ENCODE measurements at places on chromosomes 1 and 21.

- no peak for DNase-seq
Measured at GRCh38 chr1:20508411-20508771, 440 bp upstream of the MUL1 start.

DNA sequence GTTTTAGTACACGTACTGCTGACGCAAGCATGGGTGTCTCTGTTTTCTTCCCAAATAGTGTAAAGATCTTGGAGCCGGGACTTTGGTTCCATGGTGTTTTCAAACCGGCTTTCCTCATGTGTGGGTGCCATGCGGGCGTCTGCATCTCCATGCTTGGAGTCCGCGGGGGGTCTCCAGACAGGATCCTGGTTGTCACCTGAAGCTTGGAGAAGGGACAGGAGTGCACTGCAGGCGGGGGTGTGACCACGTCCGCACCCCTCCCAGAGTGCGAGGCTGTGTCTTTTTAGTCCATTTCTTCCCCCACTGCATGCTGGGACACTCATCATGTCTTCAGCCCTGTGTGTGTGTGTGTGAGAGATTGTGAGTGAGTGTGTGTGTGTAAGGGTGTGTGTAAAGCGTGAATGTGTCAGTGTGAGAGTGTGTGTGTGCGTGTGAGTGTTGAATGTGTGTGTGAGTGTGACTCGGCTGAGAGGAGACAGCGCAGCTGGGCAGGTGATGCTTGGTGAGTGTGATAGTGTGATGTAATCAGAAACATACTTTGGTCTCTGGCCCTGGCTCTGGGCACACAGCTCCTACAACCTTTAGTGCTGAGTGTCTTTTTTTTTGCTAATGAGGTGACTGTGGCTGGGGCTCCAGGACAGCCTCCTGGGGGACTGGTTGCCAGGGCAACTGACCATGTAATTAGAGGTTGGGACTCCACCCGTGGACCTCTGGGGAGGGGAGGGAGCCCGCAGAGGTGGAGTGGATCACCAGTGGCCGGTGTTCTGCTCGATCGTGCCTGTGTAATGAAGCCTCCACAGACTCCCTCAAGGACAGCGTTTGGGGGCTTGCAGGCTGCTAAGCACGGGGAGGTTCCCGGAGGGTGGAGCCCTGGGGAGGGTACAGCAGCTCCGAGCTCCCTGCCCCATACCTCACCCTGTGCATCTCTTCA is 55.1 kb downstream of the AGPAT3 start:
- DNase-seq = no peak

DNA sequence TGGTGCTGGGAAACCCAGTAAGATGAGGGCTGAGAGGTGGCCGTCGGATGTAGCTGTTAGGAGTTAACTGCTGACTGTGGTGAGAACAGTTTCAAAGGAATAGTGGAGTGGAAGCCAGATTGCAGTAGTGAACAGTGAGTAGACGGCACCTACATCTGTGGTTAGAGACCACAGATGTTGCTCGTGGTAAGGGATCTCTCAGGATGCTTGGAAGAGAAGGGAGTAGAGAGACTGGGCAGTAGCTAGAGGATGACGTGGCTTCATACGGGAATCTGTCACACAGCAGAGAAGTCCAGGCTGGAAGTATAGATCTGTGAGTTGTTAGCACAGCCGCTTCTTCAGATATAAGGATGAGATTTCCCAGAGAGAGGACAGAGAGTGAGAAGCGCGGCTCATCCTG is 7.8 kb upstream of the ARTN start:
- DNase-seq = no peak

DNA sequence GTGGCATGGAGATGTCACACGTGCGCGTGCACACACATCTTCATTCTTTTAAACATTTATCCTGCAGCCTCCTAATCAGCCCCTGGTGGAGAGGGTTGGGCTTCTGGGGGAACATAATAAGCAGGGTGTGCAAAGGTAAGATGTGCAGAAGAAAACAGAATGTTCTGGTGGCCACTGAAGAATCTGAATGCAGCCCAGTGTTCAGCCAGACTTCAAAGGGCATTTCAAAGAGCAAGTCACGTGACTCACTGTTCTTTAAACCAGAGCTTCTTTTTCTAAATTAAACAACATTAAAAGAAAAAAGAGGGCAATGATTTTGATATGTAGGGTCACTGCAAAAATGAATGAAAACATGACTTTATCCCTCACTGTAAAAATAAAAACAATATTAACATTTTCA is 89.8 kb downstream of the ABCA4 start:
- no peak for DNase-seq

- DNase-seq = no peak
Measured at GRCh38 chr1:187942986-187943385, 1114.2 kb downstream of the PLA2G4A start.

DNA sequence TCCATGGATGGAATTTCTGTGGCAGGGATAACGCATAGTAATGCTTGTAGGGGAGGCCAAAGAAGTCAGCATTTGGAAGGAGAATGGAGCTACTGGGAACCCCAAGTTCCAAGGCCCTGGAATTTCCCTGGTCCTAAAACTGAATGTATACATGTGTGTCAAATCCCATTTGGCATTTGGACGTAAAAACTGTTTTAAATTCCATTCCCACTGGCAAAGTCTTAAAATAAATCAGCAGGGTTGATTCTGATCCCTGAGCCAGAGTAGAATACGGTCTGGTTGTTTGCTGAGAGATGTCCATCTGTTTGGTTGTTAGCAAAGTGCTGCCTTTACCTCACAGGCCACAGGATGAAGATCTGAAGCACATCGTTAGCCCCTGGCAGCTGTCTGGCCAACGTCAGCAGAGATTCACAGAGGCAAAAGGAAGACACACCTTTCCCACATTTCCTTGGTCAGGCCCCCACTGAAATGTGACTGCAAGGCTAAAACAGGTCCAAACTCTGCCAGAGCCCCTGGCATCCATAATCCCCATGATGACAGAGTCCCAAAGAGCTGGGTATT is 62.2 kb downstream of the GORAB start:
- DNase-seq = no peak
